RPMI7951 (cell line): ENCODE measurements at places on chromosomes 3 and 15. TPM values are rescaled to one million over a fixed set of nuclear protein-coding genes. Genes with fewer than 3 reads are reported as not detected.
A peak's percentile ranks its signal among the peaks of the same experiment; 100 is the strongest.

RUBCN gene
- total RNA-seq = 20.4 and 20.7 TPM in 2 replicates

ARGFX gene
- total RNA-seq = not detected in 2 replicates

PROS1 gene
- 4.8 and 6.6 TPM in 2 replicates for total RNA-seq

TMF1 gene
- 22.7 and 27.3 TPM in 2 replicates for total RNA-seq

LTK gene
- total RNA-seq = 2.9 and 3.1 TPM in 2 replicates

SCAMP2 gene
- 27.8 and 31.4 TPM in 2 replicates for total RNA-seq

SLC28A2 gene
- not detected in 2 replicates for total RNA-seq

SIDT1 gene
- total RNA-seq = under 0.01 TPM in 1 of 2 replicates, not detected in the other

TGM5 gene
- total RNA-seq = not detected in 2 replicates

ADGRG7 gene
- total RNA-seq = not detected in 2 replicates

CHRD gene
- total RNA-seq = not detected in 2 replicates

SEMA3B gene
- 3.1 and 5.6 TPM in 2 replicates for total RNA-seq

RNF123 gene
- 11.0 and 17.4 TPM in 2 replicates for total RNA-seq

DNA sequence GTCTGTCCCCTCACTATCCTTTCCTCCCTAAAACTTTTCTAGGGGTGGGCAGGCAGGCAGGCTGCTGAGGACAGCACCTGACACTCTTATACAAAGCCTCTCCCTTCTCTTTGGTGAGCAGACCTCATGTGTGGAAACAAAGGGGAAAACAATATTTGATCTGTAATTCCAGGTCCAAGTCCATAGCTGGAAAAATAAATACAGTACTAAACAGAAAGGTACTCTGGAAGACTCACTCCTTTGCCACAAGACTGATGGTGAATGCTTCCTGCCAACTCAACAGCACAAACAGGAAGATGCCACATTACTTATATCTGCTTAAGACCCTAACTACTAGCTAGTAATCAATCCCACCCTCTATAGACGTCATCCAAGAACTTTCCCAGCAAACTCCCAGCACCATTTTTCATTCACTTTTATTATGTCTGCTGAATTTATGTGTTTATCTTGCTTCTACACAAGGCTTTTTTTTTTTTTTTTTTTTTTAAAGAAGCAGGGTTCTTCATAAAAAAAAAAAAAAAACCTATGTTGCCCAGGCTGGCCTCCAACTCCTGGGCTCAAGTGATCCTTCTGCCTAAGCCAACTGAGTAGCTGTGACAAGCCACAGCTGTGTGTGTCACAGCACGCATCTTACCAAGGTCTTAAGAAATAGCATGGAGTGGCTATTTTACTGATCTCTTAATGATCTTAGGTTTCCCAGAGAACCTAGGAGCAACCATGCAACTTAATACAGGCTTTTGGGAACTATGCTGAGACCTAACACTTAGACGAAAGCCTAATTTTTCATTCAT lies 44.2 kb upstream of the CSPG5 start:
- no peak for DNase-seq

- DNase-seq = peak; percentile 18
These were observed 74.1 kb downstream of the MME start for GRCh38 chr3:155154255-155154654.

GRCh38 chr15:42080186-42080918 lies 14.0 kb downstream of the PLA2G4D start:
- peak; percentile 20 for DNase-seq

GRCh38 chr3:128875556-128876120 lies 3.8 kb upstream of the ACAD9 start:
- DNase-seq = peak; percentile 46

DNA sequence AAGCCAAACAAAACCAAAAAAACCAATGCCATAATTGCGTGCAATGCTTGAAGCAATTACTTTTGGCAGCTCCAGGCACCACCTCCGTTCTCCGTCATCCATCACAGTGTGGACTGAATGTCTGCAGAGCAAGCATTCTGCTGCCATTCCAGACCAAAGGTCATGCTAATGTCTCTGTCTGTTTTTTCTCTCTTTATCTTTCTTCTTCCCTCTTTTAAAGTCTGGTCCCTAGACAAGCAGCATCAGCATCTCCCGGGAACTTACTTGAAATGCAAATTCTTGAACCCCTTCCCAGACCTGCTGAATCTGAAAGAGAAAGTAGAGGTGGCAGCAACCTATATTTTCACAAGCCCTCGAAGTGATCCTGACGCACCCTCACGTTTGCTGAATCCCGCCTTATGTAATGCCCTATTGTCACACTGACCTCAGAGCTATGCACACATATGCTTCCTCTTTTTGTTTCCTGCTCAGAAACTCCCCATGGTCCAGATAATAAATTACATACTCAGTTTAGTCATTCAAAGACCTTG lies 297.3 kb upstream of the PROK2 start:
- peak; percentile 60 for DNase-seq

DNA sequence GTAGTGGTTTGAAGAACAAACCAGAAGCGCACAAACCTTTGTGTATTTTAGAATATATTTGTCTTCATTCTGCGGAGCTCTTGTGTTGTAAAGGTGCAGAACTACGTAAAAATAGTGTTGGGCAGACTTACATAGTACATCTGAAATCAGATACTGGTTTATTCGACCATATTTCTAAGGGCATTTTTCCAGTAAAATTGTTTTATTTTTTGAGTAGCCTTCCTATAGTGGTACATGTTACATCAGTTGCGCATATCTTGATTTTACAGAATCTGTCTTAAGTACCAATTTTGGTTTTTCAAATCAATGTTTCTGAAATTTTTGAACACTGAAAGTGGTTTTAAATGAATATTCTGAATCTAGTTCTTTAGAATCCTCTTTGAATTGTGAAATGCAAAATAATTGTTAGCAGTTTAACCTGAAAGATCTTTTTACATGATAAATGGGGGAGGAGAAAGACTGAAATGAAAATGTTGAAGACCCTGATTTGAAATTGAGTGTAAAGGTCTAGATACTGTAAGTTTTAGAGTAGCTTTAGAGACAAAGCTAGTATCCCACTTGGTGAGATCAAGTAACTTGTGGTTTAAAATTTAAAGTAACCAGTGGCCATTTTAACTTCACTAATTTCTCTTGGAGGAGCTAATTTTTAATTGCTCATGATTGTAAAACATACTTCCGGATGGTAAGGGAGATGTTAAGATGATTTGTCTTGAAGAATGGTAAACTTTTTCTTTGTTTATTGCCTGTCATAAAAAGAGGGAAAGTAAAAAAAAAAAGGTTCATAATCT lies 15.5 kb upstream of the CHD2 start:
- DNase-seq = peak; percentile 44

- peak; percentile 85 for DNase-seq
These were observed 8.2 kb upstream of the ZNF589 start for GRCh38 chr3:48232734-48233133.

DNA sequence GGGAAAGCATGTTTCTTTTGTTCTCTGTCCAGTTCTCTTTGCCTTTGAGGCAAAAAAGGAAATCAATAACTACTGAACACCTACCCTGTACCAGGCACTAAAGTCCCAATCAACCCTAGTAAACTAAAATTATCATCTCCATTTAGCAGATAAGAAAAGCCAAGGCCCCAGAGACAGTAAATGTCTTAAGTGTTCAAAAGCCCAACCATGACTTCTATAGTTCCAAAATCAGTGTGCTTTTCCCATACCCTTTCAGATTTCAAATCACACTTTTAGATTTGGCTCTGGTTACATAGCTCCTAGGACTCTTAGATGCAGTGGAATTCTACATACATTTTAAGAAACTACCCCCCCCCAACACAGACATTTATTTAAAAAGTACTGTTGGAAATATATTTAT lies 63.5 kb downstream of the UACA start:
- no peak for DNase-seq
